ENCODE measurements at places on chromosomes 12 and 14.

GRCh38 chr12:95763809-95764253, 26.7 kb downstream of the NTN4 start:
- DNase-seq, result no peak

DNA sequence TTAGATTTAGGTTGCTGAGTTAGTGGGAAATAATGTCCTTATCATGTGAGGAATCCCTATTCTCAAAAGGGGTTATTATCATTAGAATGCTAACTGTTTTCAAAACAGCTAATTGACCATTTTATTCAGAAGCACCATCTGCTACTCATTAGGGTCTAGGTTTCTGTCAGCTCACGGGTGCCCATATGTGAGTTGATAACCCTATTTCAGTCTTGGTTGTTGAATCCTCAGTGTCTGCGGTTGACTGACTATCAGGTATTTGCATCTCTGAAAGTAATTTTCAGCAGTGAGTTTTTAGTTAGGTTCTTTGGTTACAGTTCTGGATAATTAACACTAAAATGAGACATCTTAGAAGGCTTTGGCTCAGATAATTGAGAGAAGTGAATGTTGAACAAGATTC, 1404.0 kb downstream of the AACS start:
- no peak for DNase-seq

DNA sequence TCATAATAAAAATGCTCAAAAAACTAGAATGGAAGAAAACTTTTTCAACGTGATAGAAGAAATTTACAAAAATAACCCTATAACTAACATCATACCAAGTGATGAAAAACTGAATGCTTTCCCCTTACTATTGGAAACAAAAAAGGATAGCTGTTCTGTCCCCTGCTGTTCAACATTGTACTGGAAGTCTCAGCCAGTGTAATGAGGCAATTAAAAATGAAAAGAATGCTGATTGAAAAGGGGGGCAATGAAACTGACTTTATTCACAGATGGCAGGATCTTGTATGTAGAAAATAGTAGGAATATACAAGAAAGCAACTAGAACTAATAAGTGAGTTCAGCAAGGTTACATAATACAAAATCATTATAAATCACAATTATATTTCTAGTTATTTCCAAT, 337.9 kb upstream of the KITLG start:
- DNase-seq, result no peak

DNA sequence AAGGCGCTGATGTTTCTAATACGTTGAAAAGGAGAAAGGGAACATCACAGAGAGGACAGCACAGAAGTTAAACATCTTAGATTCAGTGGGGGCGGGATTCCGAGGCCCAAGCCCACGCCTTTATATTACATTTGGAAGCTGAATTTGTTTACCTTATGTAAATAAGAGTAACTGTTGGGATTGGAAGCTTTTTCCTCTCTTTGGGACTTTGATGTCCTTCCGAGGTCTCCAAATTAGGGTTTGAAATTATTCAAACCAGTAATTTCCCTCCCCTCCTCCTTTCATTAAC, 6.4 kb downstream of the FOXA1 start:
- DNase-seq, result no peak
